Pons (tissue), 1 donor: ENCODE measurements at places on chromosomes 16 and 17.

- DNase-seq, result no peak
Measured at GRCh38 chr16:1550696-1551095, 17.2 kb downstream of the TMEM204 start.

DNA sequence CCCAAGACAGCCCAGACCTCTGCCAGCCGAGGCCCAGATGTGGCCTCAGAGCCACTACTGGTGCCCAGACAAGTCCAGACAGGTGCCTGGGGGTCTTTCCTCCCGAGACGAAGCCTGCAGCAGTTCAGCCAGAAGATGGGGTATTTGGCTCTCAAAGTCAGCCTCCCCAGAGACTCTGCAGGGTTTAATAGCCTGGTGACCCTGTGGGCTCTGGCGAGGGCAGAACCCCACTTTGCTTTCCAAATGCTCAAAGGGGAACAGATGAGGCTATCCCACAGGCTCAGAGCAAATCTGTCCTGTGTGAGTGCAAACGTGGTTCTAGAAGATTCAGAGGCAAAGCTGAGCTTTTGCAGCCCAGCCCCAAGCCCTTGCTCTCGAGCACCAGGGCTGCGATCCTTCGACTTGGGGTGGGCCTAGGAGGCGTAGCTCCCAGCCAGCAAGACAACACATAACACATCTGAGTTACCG lies 236.0 kb downstream of the MRTFB start:
- DNase-seq, result no peak

DNA sequence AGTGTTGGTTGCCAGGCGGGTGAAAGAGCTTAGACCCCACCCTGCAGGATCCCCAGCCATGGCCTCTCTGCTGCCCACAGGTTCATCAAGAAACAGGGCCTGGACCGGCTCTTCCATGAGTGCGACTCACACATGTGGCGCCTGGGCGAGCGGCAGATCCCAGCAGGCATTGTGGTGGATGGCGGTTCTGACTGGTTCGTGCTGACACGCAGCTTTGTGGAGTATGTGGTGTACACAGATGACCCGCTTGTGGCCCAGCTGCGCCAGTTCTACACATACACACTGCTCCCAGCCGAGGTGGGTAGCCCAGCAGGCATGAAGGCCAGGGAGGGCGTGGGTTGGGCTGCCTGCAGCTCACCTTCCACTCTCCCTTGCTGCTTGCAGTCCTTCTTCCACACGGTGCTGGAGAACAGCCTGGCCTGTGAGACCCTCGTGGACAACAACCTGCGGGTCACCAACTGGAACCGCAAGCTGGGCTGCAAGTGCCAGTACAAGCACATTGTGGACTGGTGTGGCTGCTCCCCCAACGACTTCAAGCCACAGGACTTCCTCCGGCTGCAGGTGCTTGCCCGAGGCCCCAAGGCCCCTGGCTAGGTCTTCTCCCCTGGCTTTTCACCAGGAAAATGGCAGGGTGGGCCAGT lies 9.9 kb downstream of the XYLT2 start:
- no peak for DNase-seq

- no peak for DNase-seq
Measured at GRCh38 chr17:48834973-48835372, 4.1 kb downstream of the CALCOCO2 start.
